ENCODE measurements at places on chromosomes 4 and X.

DNA sequence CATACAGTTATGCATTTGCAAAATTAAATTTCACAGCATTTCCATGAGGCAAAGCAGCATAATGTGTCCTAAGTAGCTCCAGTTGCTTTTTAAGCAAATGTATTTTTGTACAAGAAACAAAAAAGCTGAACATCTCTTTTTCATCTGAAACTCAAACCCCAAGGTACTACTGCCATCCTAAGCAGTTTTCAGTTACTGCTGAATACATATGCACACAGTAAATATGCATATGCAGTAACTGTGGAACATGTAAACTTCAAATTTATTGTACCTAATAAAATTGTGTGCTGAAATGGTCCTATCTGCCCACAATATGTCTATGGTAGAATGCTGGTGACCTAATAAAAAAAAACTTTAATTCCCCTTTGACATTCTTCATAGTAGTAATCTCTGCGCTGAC, 458.6 kb upstream of the INTU start:
- no peak for DNase-seq

DNA sequence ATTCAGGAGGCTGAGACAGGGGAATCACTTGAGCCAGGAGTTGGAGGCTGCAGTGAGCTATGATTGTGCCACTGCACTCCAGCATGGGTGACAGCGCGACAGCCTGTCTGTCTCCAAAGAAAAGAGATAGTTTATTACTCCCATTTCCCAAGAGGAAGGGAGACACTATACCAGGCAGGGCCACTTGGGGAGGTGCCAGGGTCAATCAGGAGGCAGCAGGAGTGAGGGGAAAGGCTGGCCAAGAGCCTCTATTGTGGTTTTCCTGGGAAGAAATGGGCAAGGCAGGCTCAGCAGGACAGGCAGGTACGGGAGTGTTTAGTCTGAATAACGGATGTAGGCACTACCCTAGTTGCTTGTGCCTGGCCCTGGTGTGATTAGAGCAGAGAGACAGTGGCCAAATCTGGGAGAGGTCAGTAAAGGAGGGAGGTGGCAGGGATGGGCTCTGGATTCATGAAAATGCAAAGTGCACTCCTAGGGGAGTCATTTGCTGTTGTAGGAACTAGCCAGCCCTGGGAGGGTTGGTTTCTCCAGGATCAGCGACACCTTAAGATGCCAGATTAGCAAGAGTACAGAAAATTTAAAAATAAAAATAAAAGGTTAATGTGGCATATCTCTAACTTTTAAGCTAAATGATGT, 20.2 kb upstream of the CDKN2AIP start:
- DNase-seq, result no peak

DNA sequence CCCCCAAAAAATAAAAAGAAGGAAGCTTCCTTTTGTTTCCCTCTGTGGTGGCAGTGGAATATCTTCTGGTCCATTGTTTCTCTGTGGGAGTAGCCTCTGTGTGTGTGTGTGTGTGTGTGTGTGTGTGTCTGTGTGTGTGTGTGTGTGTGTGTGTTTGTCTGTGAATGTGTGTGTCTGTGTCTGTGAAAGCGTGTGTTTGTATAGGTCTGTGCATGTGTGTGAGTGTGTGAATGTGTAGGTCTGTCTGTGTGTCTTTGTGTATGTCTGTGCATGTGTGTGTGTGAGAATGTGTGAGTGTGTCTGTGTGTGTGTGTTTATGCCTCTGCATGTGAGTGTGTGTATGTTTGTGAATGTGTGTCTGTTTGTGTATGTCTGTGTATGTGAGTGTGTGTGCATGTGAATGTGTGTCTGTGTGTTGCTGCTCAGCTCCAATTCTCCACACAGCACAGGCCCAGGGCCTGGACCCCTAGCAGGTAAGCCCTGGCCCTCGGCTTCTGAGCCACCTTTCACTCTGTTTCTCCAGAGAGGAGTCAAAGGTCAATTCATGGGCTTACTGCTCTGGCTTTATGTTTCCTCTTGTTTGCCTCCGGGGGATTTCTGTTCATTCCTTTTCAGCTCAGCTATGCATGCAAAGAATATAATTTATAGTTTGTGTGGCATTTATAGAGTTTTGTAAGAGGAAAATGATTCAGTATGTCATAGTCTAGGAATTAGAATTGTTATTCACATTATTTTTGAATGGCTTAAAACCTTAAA, 89.8 kb downstream of the UCHL1 start:
- no peak for DNase-seq

- DNase-seq, result no peak
These were observed 11.6 kb downstream of the RBMX2 start for GRCh38 chrX:130413415-130413814.

DNA sequence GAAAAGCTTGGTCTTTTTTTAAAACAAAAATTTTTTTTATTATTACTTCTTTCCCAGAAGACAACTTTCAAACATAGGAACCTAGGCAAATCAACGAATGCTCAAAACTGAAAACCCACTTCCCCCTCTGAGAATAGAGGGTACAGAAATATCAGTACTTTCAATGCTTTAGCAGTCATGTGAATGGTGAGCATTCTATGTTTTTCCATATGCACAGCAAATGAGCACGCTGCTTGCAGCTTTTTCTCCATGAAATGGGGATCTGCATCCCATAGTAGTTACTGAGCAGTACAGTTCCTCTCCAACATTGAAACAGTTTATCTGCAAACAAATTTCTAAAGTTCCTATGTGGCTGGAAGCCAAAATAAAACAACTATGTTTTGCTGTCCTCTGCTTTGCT, 108.4 kb upstream of the BMP2K start:
- DNase-seq, result no peak

DNA sequence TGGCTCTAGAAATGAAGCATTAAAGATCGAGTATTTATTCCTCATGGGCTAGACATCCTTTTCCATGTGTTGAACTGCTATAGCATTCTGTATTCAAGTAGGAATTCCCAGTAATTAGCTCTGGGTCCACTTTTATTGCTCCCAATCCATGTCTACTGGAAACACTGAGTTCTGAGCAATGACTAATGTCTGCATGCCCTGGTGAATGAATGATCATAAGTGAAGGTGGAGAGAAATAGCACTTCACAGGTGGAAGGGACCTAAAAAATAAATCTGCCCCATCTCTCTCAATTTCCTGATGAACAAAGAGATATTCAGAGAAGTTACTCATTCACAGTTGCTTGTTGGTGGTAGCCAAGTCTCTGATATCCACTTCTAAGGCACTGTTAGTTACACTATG, 34.6 kb upstream of the CXCL8 start:
- no peak for DNase-seq

DNA sequence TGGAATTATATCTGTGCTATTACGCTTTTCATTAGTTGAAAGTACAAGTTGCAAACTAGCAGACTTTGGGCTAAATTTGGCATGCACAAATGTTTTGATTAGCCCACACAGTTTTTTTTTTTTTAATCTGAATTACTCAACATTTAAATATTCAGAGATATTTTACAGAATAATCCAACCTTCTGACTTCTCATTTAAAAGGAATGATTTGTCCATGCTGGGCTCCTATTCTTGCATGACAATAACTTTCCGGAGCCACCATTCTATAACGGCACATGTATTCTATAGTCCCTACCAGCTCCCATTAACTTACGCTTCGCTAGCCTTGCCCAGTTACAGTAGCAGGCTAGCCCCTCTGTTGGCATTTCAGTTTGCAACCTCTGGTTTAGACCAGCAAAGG, 219.3 kb upstream of the FTHL17 start:
- DNase-seq, result no peak

DNA sequence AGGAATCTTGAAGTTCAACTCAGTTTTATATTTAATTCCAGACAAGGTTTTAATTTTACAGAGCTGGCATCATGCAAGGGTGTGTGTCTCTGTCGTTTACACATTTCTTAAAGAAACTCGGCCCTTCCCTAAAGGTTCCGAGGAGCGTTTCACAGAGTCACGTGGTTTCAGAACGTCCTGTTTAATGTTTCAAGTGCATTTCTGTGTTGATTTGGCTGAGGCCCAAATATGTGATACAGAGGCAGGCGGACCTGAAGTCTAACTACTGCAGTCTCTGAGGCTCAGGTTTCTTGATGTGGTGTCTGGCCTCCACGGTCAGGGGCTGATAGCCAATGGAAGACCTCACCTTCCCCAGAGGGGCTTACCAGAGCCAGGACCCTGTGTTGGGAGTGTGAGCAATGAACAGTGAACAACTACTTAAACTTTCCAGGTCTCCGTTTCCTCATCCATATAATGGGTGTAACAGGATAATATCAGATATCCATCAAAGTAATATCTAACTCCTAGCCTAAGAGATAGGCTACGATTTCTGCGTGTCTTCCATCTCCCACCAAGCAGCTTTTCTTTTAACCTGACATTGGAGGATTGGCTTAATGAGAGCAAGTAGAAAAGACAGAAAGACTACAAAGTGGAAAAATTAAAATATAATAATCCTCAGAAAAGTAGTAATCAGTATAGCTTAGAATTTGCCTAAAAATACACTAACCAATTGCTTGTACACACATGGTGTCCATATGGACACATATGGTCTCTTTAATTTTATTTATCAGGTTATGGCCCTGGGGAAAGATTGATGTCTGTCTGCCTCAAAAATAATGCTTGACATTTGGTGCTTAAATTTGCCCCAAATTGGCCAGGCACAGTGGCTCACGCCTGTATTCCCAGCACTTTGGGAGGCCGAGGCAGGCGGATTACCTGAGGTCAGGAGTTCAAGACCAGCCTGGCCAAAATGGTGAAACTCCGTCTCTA, 50.0 kb upstream of the TRIM2 start:
- no peak for DNase-seq

GRCh38 chrX:11193035-11193469, 81.9 kb downstream of the HCCS start:
- no peak for DNase-seq

- no peak for DNase-seq
These were observed 31.0 kb upstream of the FGG start for GRCh38 chr4:154643493-154643892.

GRCh38 chr4:138209094-138209493, 33.1 kb downstream of the SLC7A11 start:
- DNase-seq, result no peak

GRCh38 chr4:153593161-153593560, 90.9 kb upstream of the TLR2 start:
- DNase-seq, result no peak

GRCh38 chrX:68944211-68944610, 115.4 kb downstream of the EFNB1 start:
- DNase-seq, result no peak

- no peak for DNase-seq
These were observed 29.2 kb downstream of the MAP7D3 start for GRCh38 chrX:136221851-136222513.

- DNase-seq, result no peak
These were observed 66.2 kb downstream of the IL15 start for GRCh38 chr4:141702472-141703182.

GRCh38 chr4:72311291-72311690, 257.7 kb downstream of the ADAMTS3 start:
- no peak for DNase-seq

GRCh38 chr4:118398226-118399090, 45.7 kb upstream of the PRSS12 start:
- DNase-seq, result no peak

DNA sequence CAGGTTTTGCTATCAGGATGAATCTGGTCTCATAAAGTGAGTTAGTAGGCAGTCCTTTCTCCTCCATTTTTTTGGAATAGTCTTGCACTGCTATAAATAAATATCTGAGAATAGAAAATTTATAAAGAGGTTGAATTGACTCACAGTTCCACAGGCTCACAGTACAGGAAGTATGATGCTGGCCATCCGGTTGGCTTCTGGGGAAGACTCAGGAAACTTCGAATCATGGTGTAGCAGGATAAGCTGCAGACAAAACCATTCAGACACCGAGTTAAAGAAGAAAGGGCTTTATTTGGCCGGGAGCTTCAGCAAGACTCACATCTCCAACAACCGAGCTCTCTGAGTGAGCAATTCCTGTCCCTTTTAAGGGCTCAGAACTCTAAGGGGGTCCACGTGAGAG, 348.2 kb downstream of the KCTD8 start:
- DNase-seq, result no peak

GRCh38 chrX:1394731-1395501, 3.0 kb upstream of the SLC25A6 start:
- no peak for DNase-seq

GRCh38 chr4:152523731-152524130, 12.2 kb downstream of the FBXW7 start:
- no peak for DNase-seq

- no peak for DNase-seq
These were observed 43.6 kb upstream of the AFAP1 start for GRCh38 chr4:7983296-7983695.

- no peak for DNase-seq
These were observed 94.2 kb downstream of the NYX start for GRCh38 chrX:41541386-41541785.

- DNase-seq, result no peak
These were observed 207.0 kb upstream of the PSAPL1 start for GRCh38 chr4:7641712-7642111.

DNA sequence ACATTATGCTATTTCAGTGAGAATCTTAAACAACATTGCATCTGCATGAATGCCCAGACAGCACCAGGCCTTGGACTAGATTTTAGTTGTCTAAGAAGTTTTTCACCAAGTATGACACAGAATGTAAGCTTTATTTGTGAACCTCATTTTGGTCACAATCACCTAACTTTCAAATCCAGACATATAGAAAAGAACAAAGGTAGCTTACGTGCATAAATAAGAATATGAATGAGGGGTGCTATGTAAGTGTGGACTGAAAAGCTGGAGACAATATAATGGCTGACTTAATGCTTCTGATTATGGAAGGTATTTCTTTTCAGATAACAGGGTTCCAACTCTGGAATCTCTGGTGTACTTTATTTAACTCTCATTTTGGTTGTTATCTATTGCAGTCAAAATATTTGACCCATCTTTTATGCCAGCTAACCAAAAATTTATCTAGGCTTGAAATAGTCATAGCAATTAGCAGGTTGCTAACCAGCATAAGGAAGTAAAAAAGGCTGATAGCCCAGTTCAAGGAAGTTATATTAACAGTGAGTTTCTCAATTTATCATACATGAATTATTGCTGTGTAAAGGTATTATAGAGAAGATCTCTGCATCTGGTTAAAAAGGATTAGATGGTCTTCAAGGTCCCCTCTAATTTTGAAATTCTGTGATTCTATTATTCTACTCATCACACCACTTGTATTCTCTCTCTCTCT, 36.5 kb downstream of the SLC7A11 start:
- DNase-seq, result no peak

DNA sequence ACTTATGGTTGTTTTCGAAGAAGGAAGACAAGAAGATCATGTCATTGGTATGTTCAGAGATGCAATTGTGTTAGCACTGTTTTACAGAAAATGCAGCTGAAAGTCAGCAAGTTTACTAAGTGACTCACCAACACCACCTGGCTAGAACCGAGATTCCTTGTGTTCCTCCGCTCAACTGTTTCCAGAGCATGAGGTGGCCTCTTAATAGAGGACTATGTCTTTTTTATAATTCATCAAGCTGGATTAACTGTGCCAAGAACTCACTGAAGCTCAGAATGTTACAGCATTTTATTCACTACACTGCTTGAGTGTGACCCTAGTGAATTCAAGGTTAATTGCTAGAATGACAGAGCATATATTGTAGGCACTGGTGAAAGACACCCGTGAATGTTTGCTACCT, 1573.5 kb upstream of the TENM3 start:
- no peak for DNase-seq

Data from activated CD8-positive, alpha-beta memory T cell treated with anti-CD3 and anti-CD28 coated beads for 48 hours (primary cell).